ENCODE measurements at places on chromosomes 5 and 9.

DNA sequence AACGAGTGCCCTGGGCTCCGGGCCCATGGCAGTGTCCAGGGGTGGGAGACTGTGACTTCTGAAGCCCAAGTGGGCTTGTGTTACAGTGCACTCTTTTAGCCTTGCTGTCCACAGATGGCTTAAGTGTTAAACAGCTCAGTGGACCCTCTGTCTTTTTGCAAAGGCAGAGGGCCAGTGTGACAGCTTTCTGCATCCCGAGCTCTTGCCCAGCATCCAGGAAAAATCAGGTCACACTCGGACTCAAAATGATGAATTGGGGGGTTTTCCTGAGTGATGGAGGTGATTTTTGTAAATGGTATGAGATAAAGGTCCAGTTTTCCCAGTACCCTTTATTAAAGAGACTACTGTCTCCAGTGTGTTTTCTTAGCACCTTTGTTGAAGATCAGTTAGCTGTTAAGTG, 321.3 kb upstream of the GRAMD2B start:
- DNase-seq: no peak

GRCh38 chr5:159971038-159971437, 37.9 kb upstream of the TTC1 start:
- DNase-seq: no peak

- DNase-seq: no peak
Measured at GRCh38 chr5:87499478-87500410, 87.0 kb upstream of the CCNH start.

DNA sequence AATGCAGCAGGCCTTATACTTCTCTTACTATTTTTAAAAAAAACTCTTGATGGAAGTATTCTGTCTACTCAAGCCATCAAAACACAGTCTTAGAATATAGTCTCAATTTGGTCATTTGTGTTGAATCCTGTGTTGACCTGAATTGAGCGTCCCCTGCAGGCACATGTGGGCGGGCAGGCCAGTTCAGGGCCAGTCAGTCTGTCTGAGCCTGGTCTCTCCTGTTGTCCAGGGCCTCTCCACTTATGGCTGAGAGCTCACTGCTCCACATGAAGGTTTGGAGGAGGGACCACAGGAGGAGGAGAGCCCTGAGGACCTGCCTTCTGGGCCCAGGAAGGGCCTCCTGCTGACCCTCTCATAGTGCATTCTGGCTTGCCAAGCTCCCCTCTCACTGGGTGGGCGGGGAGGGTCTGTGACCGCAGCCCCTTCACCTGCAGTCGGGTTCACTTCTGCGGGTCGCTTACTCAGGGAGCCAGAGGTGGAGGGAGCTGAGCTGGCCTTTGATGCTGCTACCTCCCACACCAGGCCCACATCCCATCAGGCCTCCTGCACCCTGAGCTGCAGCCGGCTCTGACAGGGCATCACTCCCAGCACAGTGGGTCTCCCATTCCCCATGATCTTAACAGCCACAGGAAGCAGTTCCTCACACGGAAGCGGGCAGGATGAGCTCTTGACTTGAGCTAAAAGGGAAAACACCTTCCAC, 178.2 kb upstream of the S1PR3 start:
- DNase-seq: no peak

- no peak for DNase-seq
Measured at GRCh38 chr5:115709585-115709984, 83.7 kb upstream of the TMED7 start.

- no peak for DNase-seq
Measured at GRCh38 chr5:132009706-132010405, 1.6 kb downstream of the ACSL6 start.

GRCh38 chr5:141001844-141002604, 35.7 kb downstream of the PCDHAC2 start:
- DNase-seq: peak; percentile 19
